Stimulated activated CD4-positive, alpha-beta T cell treated with anti-CD3 and anti-CD28 coated beads, Interleukin-1b, Interleukin-23, amount 100 ng/mL, for 1 hour (primary cell): ENCODE measurements at places on chromosomes 5 and 9.

DNA sequence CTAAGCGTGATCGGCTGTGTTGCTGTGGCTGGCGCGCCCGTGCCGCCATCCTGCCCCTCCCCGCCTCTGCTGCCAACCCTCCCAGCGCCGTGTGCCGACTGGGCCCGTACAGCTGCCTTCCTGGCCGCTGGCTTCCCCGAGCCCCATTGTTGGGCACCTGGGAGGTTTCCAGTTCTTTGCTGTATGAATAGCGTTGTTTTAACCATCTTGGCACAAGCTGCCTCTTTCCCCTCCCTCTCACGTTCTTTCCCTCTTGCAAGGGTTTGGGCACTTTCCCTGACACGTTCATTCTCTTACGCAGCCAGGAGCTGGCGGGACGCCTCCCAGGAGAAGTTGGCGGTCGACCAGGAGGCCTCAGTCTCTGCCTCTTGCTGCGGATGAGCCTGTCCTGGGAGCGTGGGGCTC, 43.1 kb upstream of the RXRA start:
- DNase-seq: no peak

- no peak for DNase-seq
Measured at GRCh38 chr5:142829801-142830220, 59.6 kb downstream of the ARHGAP26 start.

DNA sequence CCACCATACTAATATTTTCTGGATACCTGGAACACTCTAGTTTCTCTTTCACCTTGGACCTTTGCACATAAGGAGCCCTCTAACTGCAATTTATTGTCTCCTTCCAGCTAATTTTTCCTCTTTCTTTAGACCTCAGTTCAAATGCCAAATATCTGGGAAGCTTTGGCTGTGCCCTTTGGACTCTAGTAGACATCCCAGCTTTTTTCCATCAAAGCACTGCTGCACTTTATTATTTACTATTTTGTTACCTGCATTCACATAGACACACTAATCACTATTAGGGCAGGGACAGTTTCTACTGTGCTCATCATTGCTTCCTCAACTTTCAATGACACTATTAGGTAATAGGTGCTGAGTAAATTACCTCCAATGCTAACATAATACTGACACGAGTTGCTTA, 2.1 kb downstream of the RIGI start:
- DNase-seq: no peak

- no peak for DNase-seq
Measured at GRCh38 chr5:78792345-78793055, 143.9 kb upstream of the LHFPL2 start.

- no peak for DNase-seq
Measured at GRCh38 chr9:124840300-124840833, 12.9 kb upstream of the WDR38 start.

- DNase-seq: no peak
Measured at GRCh38 chr9:126217797-126218196, 108.8 kb upstream of the MVB12B start.

GRCh38 chr9:85640425-85640824, 101.3 kb downstream of the AGTPBP1 start:
- DNase-seq: no peak

- DNase-seq: no peak
Measured at GRCh38 chr5:125424402-125425141, 678.1 kb upstream of the ZNF608 start.

DNA sequence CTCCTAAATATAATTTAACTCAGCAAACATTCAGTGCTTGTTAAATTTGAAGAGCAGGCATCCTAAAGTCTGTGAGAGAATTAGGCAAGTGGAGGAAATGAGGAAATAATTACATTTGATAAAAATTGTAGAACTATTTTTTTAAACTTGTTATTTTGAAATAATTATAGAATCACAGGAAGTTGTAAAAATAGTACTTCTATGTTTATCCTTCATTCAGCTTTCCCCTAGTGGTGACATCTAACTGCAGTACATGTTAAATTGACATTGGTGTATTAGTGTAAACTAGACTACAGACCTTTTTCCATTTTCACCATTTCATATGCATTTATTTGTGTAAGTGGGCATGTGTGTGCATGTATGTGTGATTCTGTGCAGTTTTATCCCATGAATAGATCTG, 51.6 kb downstream of the F2RL2 start:
- no peak for DNase-seq

DNA sequence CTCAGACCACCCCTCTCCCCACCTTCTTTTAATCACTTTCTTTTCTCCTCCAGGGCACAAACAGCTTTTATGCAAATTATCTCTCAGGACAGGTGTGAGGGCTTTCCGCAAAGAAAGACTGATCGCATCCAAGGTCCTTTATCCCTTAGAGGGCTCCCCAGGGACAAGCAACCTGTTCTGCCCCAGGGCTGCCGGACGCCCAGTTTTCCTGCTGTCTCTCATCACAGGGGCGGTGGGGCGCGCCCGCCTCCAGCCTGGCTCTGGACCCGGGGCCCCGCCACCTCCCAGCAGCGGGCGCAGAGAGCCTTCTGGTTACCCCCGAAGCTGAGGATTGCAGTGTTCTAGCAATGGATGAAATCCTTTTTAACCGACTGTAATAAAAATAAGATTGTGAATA, 266.1 kb downstream of the CWC27 start:
- no peak for DNase-seq

DNA sequence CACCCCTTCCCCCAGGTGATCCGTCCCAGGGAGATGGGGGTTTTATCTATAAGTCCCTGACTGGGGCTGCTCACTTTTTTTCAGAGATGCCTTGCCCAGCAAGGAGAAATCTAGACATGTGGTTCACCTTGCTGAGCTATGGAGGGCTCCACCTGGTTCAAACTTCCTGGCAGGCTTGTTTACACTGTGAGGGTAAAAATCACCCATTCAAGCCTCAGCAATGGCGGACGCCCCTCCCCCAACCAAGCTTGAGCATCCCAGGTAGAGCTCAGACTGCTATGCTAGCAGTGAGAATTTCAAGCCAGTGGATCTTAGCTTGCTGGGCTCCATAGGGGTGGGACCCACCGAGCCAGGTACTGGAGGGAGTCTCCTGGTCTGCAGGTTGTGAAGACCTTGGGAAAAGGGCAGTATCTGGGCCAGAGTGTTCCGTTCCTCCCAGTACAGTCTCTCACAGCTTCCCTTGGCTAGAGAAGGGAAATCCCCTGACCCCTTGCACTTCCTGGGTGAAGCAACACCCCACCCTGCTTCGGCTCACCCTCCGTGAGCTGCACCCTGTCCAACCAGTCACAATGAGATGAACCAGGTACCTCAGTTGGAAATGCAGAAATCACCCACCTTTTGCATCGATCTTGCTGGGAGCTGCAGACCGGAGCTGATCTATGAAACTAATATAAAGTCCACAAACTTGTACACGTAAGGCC, 231.7 kb downstream of the CTNND2 start:
- DNase-seq: no peak

DNA sequence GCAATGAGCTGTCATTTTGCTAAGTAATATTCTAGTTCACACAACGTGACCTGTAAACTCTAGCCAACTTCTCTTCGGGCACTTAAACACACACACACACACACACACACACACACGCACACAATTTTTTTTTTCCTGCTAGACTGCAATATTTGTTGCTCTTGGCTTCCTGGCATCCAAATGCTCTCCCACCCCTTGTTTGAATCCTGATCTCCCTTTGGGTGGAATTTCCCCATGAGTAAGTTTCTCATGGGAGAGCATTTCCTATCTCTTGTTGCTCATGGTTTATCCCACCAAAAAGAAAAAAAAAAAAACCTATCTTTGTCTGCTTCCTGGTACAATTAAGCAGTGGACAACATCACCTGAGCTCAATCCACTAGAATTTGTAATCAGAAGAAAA, 54.7 kb upstream of the TSLP start:
- DNase-seq: no peak

DNA sequence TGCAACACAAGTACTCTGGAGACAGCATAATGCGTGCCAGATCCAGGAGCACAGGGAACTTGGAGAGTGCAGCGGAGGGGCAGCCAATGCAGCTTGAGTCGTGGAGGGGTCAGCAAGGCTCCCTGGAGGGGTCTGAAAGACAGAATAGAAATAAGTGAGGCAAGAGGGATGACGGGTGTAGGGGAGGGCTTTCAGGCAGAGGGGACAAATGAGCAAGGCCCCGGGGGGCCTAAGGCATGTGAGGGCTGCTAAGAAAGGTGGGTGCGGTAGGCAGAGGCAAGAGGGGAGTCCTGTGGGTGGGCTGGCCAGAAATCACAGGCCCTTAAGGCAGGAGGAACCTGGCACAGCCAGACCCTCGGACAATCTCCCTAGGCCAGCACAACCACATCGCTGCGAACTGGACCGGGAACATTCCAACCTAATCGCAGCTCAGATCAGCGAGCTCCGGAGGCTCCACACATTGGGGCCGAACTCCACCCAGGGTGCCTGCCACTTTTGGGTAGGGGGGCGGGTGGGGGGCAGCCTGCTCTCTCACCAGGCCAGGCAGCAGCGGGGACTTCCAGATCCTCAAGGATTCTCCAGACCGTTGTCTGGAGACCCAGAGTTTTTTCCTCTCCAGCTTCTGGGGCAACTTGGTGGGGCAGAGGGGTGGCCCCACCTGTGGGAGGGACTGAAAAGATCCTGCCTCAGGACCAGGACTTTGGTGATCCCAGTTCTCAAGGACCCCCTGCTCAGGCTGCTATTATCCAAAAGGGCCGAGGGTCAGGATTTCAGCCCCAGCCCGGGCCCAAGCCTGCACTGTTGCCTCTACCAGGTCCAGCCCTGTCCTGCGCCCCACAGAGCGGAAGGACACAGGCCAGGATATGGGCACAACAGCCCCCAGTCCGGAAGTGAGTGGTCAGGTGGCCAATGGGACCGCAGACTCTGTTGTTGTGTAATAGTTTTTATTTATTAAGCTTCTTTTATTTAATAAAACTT, 22.7 kb upstream of the CYSTM1 start:
- DNase-seq: no peak

GRCh38 chr5:3490957-3491507, 104.6 kb upstream of the IRX1 start:
- DNase-seq: no peak

- no peak for DNase-seq
Measured at GRCh38 chr9:132609829-132610228, 27.4 kb downstream of the BARHL1 start.

DNA sequence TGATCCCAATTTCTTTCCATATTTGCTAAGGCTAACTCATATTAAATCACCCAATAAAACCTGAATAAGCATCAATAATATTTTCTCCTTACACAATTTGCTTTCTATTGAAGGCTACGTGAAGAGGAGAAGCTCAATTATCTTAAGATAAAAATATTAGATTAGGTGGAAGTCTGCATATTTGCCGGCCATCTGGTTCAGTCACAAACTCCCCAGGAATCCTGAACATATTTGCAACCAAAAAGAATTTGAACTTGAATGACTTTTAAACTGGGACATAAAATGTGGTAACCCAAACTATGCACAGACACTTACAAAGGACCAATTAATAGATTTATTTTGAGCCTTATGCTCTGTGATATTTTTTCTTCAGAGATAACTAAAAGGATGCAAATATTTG, 92.3 kb downstream of the HAPLN1 start:
- DNase-seq: no peak
